ENCODE measurements at places on chromosomes 3 and 15.
A peak's percentile ranks its signal among the peaks of the same experiment; 100 is the strongest.

GRCh38 chr3:129195731-129196256 lies 12.1 kb upstream of the CNBP start:
- DNase-seq: peak; percentile 43

- no peak for DNase-seq
Measured at GRCh38 chr3:33159981-33160380, 46.2 kb downstream of the CRTAP start.

DNA sequence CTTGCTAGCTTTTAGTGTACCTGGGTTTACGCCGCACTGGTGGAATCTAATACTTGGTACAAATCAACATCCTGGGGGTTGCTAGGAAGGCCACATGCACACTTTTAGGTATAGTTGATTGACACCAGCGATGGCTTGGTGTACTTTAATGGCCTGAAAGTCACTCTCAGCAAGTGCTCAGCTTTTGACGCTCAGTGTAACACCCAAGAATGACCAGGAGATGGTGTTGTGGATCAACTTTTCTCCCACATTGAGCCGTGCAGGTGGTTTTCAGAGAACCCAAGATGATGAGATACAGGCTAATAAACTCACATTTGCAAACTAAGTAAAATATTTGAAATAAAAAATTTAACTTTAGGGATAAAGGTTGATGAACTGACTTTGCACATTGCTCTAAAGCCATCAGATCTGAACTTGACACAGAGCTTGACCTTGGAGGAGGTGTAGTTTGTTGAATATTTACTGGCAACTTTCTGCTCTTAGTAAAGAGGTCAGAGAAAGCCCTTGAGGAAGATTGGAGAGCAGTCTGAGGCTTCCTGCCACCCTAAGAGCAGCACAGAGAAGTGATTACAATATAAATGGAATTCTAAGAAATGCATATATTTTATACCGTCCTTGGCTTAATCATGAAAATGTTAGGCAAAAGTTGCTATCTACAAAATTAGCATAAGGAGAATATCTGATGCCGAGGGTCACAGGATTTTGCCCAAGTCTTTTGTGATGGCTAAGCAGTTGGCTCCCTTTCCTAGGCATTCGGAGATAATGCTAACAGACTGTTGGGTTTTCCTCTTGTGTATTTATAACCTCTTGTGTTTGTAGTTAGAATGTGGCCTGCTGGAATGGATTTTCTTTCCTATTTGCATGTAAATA lies 143.4 kb upstream of the RASGRP1 start:
- peak; percentile 60 for DNase-seq

DNA sequence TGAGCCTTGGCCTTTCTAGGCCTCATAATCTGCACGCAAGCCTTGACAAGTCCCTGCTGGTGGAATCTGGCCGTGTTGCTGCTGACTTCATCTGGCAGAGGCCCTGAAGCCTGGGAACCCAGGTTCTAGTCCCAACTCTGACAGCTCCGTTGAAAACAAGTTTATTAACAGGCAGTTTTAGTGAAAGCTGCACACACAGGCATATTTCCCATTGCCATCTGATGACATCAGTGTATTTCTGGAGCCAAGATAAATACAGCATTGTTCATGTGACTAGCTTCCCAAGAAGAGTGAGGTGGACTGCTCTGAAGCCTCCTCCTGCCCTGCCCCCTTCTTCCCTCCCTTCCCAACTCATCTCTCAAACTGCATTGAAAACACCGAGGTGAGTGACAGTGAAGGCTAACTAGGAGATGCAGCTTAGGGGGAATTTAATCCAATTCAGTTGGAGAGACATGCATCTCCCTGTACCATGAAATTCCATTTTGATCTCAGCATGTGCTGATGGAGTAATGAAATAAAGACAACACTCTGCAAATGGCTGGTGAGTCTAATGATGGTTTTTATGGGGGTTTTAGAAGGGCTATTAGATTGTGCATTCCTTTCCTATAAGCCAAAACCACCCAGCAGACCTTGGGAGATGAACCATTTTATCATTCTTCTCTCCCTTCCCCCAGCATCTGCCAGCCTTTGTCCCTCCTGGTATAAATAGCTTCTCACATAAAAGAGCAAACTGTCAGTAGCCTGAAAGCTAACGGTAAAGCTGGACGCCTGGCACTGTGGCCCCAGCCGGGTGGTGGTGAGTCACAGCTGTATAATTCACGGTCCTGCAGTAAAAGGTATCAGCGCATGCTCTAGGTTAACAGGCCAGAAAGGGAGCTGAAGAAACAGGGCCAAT lies 38.0 kb downstream of the PRICKLE2 start:
- DNase-seq: no peak

- DNase-seq: no peak
Measured at GRCh38 chr3:13750731-13751130, 129.1 kb downstream of the WNT7A start.

DNA sequence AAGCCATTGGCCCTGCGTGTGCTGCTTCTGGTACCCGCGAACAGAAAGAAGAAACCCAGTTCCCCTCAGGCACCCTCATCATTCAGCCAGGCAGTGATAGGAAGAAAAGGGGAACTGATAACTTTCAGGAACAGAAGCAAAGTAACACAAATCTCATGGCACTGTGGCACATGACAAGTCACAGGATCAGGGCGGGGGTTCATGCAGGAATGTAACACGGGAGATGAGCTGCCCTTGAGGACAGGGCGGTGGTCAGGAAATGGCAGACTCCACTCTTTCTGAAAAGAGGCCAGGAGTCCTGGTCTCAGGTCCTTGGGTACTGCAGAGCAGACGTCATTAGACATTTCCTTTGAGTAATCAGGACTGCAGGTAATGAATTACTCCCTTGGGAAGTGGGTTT lies 95.5 kb downstream of the CCNL1 start:
- peak; percentile 42 for DNase-seq

DNA sequence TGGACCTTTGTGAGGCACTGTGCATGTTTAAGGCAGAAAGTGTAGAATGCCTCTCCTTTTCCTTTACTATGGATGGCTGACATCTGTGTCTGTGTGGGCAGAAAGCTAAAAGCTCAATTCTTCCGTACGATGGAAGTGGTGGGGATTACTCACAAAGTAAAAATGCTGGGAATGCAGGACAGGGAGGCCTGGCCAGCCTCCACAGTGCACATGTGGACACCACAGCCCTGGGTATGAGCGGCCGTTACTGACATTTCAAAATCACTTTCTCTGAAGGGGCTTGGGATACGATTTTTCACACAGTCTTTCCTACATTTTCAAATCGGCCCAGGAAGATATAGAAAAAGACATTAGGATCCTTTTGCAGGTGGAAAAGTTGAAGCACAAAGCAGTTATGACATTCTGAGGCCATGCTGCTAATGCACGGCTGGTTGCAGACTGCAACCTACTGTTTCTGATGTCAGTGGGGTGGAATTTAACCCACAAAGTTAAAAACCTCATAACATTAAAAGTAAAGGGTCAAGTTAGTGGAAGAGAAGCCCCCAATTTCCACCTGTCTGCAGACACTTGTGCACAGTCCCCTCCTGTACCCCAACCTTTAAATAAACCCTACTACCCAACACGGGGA lies 27.9 kb downstream of the EHD4 start:
- DNase-seq: no peak

DNA sequence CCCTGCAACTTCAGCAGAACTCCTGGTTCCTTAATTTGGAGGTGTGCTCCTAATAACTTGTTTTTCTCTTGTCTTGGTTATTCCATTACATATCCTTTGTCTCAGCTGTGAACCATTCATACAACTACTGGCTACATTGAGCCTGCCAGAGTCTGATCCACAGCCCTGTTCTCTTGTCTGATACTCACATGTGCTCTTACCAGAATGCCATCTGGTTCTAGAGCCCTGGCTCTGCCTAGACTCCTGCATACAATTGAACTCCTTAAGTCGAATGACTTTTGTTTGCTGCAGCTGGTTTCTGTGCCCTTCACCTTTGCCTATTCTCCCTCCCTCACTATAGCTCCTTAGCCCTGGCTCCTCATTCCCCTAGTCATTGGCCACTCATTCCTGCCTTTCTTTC lies 85.5 kb downstream of the LRRC28 start:
- DNase-seq: no peak

DNA sequence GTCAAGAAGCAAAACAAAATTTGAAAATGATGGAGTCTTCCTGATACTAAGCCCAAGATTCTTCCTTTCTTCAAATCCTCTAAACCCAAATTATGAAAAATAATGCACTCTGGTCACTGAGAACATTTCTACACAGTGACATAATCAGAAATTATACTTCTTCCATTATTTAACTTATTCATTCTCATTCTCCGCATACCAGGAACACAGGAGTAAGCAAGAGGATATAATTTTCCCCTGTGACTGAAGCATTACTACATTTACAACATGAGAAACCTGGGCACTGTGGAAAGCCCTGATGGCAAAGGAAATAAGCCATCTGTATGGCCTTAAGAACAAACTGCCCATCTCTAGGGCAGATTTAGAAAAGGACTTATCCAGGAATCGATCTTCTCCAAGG lies 47.0 kb downstream of the EXD1 start:
- no peak for DNase-seq

DNA sequence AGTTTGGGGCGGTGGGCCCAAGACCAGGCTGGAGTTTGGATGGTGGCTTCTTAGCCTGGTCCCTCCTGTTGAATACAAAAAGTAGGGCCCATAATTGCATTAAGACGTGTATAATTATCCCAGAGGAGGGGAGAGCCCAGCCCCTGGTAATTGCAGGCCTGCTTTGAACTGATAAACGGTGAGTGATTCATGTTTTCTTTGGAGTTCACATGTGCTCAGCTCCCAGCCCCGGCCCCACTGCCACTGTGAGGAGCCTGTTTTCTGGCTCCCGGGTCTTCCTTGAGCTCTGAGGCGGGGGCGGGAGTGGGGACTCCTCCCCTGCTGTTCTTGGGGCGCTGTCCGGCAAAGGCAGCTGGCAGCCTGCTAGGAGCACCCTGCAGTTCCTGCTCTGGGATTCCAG lies 3.1 kb downstream of the PLXNA1 start:
- no peak for DNase-seq

DNA sequence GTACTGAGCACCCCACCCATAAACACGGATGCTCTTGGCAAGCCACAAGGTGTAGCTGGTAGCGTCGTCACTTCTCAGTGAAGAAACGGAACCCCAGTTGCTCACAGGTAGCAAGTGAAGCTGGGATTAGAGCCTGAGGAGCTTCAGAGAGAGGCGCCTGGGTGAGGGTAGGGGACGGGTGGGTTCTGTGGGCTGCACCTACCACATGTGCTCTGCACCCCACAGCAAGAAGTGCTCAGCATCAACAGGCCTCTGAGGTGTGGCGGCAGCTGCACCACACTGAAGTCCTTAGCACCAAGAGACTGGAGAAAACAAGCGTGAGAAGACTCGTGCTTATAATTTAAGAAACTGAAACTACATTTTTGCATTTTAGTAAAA lies 9.8 kb downstream of the MAP6D1 start:
- DNase-seq: no peak

GRCh38 chr3:24405057-24405456 lies 89.6 kb downstream of the THRB start:
- DNase-seq: no peak

DNA sequence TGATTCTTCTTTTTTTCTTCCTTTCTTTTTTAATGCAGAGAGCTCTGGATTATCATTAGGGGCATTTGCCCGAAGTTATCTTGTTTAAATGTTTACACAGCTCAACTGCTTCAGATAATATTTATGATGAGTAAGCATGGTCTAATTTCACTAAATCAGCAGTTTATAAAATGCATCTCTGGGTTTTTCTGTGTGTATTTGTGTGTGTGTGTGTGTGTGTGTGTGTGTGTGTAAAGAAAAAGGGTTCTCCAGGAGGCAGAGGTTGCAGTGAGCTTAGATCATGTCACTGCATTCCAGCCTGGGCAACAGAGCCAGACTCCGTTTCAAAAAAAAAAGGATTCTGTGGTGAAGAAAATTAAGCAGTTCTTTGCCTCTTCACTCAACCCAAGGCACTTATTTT lies 25.9 kb upstream of the TNFSF10 start:
- DNase-seq: no peak

DNA sequence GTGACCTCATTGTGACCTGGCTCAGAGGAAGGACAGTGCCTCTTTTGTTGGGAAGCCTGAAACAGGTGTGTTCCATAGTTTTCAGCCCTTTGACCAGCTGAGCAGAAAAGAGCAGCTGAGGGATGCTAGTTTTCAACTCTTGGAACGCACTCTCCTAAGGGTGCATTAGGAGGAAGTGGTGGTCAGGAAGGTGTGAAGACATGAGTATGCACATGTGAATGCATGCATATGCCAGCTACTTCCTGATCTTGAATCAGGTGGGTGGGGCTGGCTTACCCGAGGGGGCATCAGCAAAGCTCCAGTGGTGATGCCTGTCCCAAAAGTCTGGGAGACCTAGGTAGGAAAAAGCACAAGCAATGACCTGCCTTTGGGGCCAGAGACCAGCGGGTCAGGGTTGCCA lies 23.3 kb upstream of the CEMIP start:
- DNase-seq: no peak

- DNase-seq: no peak
Measured at GRCh38 chr3:175598740-175599139, 739.6 kb downstream of the NAALADL2 start.

GRCh38 chr15:65409036-65409631 lies 13.6 kb downstream of the IGDCC4 start:
- peak; percentile 83 for DNase-seq

DNA sequence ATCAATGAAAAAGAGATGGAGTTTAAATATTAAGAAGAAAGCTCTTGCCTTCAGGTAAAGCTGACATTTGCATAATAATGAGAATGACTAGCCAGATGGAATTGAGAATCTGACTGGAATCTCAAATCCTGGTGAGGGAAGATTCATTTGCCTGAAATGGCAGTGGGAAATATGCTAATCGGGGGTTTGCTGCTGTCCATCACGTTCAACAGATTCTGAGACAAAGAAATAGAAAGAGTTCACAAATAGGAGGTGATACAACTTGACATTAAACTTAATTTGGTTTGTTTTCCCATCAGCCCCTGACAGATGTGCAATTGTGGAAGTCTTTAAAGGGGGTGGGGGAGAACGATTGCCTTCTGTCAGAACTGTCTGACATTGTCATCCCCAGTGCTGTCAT lies 347.4 kb downstream of the PDCD6IP start:
- no peak for DNase-seq

GRCh38 chr3:132517311-132517710 lies 79.8 kb upstream of the ACKR4 start:
- no peak for DNase-seq

DNA sequence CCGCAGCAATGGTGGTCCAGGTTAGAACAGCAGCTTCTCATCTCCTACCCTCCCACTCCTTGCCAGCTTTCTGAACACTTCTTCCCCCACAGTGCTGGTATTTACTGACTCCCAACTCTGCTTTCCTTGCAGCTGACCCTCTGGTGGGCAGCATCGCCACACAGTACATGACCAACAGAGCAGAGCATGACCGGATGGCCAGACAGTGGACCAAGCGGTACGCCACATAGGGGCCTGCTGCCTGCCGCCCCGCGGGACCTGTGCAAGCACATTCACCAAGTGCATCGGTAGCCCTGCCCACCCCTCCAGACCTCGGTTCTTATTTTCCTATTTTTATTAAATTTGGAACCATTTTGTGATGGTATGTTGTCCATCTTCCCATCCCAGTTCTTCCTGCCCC lies 216.2 kb upstream of the UBE2E1 start:
- no peak for DNase-seq

GRCh38 chr15:93041159-93041547 lies 47.9 kb downstream of the RGMA start:
- no peak for DNase-seq

All from KBM-7 (cell line).